K562 (cell line): ENCODE measurements at places on chromosomes 13 and 19. TPM values are rescaled to one million over a fixed set of nuclear protein-coding genes. Genes with fewer than 3 reads are reported as not detected.

The FLT1 gene
- total RNA-seq, result 0.22 and 0.40 TPM in 2 replicates

The TNFSF13B gene
- total RNA-seq, result 0.94 and 2.1 TPM in 2 replicates

The OXGR1 gene
- total RNA-seq, result not detected in 2 replicates

The KIR2DL1 gene
- total RNA-seq, result not detected in 2 replicates

- no peak overlapping the region for H3K27ac ChIP-seq
- no peaks in the 10 kb centered on the region for H3K36me3 ChIP-seq
- no peaks in the 10 kb centered on the region for H3K27me3 ChIP-seq
- H3K4me3 ChIP-seq, result no peak overlapping the region
- DNase-seq, result no peak
Measured at GRCh38 chr13:87130423-87130822, 540.7 kb upstream of the SLITRK5 start.

DNA sequence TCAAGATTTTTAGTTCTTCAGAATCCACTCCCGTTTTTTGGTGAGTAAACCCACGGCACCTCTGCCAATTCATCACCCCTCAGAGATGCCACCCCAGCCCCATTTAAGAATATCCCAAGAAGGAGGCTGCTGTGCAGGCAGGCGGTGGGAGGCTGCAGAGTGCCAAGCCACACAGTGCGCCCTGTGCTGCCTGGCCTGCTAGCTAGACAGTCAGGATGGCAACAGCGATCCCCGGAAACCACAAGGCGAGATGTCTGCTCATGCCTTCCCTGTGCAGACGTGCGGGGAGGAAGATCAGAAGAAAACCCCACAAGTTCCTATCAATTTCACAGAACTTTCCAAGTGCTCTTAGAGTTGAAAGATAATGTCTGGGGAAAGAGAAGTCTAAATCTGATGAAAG, 64.8 kb upstream of the GPR183 start:
- no peaks in the 10 kb centered on the region for H3K4me1 ChIP-seq
- peaks cover 26% of the 10 kb centered on the region; the same call in 2 of the 3 replicates for H3K36me3 ChIP-seq
- DNase-seq, result no peak
- no peak overlapping the region for H3K4me3 ChIP-seq
- H3K27ac ChIP-seq, result no peak overlapping the region

- H3K36me3 ChIP-seq, result no peaks in the 10 kb centered on the region
- H3K27me3 ChIP-seq, result no peaks in the 10 kb centered on the region; the same call in 1 of the 2 replicates
- H3K4me3 ChIP-seq, result no peak overlapping the region
- DNase-seq, result no peak
Measured at GRCh38 chr13:99640260-99640659, 139.0 kb downstream of the TM9SF2 start.

DNA sequence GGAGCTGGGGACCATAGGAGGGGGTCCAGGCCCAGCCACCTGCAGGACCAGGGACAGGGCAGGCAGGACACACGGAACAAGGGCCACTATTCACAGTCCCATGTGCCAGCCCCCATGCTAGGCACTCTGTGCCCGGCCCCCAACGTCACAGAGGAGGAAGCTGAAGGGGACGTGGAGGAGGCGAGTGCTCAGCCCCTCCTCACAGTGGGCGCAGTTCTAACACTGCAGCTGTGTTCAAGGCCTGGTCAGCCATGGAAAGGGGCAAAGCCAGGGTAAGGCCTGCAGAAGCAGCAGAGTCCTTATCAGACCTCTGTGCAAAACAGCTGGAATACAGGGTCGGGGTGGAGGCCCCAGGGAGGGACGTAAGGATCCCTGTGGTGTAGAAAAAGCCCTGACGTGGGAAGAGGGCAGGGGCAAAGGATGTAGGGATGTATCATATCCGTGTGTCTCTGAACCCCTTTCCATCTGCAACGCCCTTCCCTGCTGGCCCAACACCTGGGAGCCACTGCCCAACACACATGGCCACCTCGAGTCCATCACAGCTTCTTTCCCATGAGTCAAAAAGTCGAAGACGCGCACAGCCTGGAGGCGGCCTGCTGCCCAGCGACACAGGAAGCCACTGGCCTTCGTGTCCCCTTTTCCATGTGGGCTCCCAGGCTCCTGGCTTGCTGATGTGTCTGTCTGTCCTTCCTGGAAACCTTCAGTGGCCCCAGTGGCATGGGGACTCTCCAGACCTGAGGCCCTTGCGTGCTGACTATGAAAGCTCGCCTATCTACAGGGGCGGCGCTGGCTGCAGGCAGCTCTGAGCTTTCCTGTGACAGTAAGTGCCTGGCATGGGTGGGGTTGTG, 28.0 kb downstream of the SH3GL1 start:
- H3K36me3 ChIP-seq, result peaks cover 50% of the 10 kb centered on the region; the same call in 2 of the 3 replicates
- H3K27me3 ChIP-seq, result no peaks in the 10 kb centered on the region
- H3K4me3 ChIP-seq, result no peak overlapping the region
- peaks cover 77% of the 10 kb centered on the region for H3K4me1 ChIP-seq
- no peak for DNase-seq

DNA sequence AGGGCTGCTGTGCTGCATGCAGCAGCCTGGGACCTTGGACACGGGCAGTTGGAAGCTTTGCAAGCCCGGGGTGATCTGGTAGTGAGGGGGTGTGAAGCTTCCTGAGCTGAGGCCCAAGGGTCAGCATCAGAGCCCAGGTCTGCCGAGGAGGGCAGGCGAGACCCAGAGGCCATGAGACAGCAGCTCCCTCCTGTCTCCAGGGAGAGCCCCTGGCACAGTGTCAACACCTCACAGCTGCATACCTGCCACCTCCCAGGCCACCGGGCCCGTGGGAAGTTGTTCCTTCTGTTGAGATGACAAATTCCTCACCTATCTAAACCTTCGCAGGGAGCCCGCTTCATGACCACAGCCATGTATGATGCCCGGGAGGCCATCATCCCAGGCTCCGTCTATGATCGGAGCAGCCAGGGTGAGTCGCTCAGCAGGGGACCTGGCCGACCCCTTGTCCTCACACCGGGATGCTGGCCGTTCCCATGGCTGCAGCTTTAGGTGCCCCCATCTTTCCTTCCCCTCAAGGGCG, 32.1 kb downstream of the CERS1 start:
- no peak for DNase-seq
- H3K4me1 ChIP-seq, result no peaks in the 10 kb centered on the region; the same call in 2 of the 3 replicates

GRCh38 chr13:107721125-107721869, 494.0 kb downstream of the LIG4 start:
- H3K4me1 ChIP-seq, result no peaks in the 10 kb centered on the region
- no peak overlapping the region for H3K4me3 ChIP-seq
- H3K27me3 ChIP-seq, result no peaks in the 10 kb centered on the region
- H3K36me3 ChIP-seq, result no peaks in the 10 kb centered on the region
- no peak for DNase-seq

- H3K4me1 ChIP-seq, result no peaks in the 10 kb centered on the region
- H3K36me3 ChIP-seq, result no peaks in the 10 kb centered on the region
- no peak overlapping the region for H3K27ac ChIP-seq
- H3K4me3 ChIP-seq, result no peak overlapping the region
- H3K27me3 ChIP-seq, result no peaks in the 10 kb centered on the region
- DNase-seq, result no peak
Measured at GRCh38 chr13:78306519-78307206, 296.7 kb downstream of the POU4F1 start.

GRCh38 chr13:67238277-67238859, 8.2 kb upstream of the PCDH9 start:
- H3K27ac ChIP-seq, result no peak overlapping the region
- no peaks in the 10 kb centered on the region for H3K4me1 ChIP-seq
- DNase-seq, result peak; percentile 15
- no peak overlapping the region for H3K4me3 ChIP-seq
- H3K27me3 ChIP-seq, result no peaks in the 10 kb centered on the region
- H3K36me3 ChIP-seq, result no peaks in the 10 kb centered on the region

The GATAD2A gene
- 215 and 226 TPM in 2 replicates for total RNA-seq

DNA sequence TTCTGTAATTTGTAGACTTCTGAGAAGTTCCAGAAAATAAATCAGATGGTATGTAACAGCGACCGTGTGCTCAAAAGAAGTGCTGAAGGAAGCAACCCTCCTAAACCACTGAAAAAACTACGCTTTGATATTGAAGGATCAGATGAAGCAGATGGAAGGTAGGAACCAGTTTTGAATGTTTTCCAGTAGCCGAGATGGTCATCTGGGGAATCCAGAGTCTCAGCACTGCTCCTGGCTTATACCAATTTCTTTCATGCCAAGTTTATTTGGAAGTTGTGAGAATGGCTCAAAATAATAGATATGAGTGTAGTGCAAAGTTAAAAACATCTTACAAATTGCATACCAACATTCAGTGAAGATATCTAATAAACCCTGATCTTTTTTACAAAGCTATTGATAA, 56.2 kb downstream of the RCBTB2 start:
- H3K4me3 ChIP-seq, result no peak overlapping the region
- no peak for DNase-seq

DNA sequence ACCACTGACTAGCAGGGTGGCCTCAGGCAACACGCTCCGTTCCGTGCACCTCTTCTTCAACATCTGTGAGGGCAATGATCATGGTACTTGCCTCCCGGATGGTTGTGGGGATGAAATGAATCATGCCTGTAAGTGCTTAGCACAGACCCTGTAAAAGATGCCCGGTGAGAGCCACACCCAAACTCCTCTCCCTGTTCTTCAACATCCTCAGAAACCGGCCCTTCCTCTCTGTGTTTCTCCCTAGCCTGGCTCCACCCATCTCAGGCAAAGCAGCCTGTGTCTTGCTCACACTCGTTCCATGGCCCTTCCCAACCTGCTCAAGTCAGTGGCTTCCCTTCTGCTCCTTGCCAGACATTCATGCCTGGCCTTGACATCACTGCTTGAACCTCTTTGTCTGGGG, 5.8 kb upstream of the DMKN start:
- no peaks in the 10 kb centered on the region; the same call in 2 of the 3 replicates for H3K4me1 ChIP-seq
- no peak for DNase-seq
- H3K4me3 ChIP-seq, result no peak overlapping the region

DNA sequence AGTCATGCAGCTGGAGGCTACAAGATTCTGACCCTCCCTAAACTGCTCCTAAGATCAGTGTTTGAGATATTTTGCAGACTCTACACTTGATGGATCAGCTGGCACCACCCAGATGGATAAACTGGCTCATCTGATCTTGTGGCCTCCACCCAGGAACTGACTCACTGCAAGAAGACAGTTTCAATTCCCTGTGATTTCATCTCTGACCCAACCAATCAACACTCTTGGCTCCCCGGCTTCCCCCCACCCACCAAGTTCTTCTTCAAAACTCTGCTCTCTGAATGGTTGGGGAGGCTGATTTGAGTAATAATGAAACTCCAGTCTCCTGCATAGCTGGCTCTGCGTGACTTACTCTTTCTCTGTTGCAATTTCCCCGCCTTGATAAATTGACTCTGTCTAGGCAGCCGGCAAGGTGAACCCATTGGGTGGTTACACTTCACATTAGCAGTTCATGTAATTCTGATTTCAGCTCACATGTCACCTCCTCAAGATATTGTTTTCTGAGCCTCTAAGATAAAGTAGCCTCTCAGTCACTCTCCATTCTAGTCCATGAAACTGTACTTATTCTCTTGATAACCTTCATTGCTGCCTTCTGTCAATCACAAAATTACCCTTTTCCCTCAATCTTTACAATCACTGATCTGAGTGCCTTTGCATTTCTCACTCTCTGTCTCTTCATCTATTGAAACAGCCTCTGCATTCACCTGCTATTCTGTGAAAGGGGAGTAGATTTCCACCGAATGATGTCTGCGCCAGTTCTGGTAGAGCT, 9.9 kb upstream of the FPR3 start:
- H3K27me3 ChIP-seq, result no peaks in the 10 kb centered on the region
- peaks cover 17% of the 10 kb centered on the region for H3K4me1 ChIP-seq
- no peaks in the 10 kb centered on the region for H3K36me3 ChIP-seq
- H3K4me3 ChIP-seq, result no peak overlapping the region
- peak overlapping the region; percentile 63; the same call in 2 of the 3 replicates for H3K27ac ChIP-seq
- DNase-seq, result no peak

DNA sequence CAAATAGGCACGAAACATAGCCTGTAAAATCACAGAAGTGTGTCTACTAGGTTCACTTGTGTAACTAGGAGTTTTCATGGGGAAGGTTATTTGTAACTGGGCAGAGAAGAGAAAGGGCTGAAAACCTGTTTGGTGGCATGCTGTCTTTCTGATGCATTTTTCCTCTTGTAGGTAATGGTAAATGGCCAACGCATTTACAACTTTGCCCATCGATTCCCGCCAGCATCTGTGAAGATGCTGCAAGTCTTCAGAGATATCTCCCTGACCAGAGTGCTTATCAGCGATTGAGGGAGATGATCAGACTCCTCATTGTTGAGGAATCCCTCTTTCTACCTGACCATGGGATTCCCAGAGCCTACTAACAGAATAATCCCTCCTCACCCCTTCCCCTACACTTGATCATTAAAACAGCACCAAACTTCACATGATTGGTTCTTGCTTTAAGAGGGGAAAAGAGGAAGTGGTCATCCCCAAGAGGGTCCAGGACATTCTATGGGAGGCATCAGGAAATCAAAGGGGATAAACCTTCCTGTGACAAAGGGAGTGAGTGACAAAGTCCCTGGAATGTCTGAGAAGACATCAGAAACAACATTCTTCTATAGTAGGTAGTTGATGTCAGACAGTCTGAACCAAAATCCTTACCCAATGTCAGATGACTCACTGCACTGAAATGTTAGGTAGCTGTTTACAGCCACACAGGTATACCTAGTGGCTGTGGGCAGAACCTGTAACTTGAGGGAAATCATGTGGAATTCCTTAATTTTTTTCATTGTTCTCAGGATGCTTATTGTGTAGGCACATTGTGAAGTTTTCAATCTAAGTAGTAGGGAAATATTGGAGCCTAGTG, 5.0 kb downstream of the LGALS14 start:
- H3K4me1 ChIP-seq, result no peaks in the 10 kb centered on the region
- no peak overlapping the region for H3K27ac ChIP-seq
- peaks cover 3% of the 10 kb centered on the region; the same call in 1 of the 3 replicates for H3K27me3 ChIP-seq
- no peak overlapping the region for H3K4me3 ChIP-seq
- no peaks in the 10 kb centered on the region for H3K36me3 ChIP-seq

The ZNF582 gene
- total RNA-seq, result 1.3 and 2.1 TPM in 2 replicates

GRCh38 chr19:41698746-41699230, 9.6 kb upstream of the CEACAM5 start:
- H3K4me3 ChIP-seq, result no peak overlapping the region
- H3K27ac ChIP-seq, result no peak overlapping the region
- no peaks in the 10 kb centered on the region for H3K36me3 ChIP-seq
- no peaks in the 10 kb centered on the region for H3K4me1 ChIP-seq
- no peaks in the 10 kb centered on the region; the same call in 1 of the 2 replicates for H3K27me3 ChIP-seq
- no peak for DNase-seq

The ACP7 gene
- total RNA-seq, result not detected in 2 replicates

- H3K27ac ChIP-seq, result no peak overlapping the region
- H3K36me3 ChIP-seq, result no peaks in the 10 kb centered on the region
- H3K4me1 ChIP-seq, result peaks cover 11% of the 10 kb centered on the region
- peaks cover 14% of the 10 kb centered on the region; the same call in 2 of the 3 replicates for H3K27me3 ChIP-seq
- DNase-seq, result no peak
- no peak overlapping the region for H3K4me3 ChIP-seq
Measured at GRCh38 chr19:50233308-50233910, 30.0 kb downstream of the MYH14 start.

The KLK2 gene
- total RNA-seq, result 0.24 and 0.74 TPM in 2 replicates

- peak overlapping the region; percentile 81 for H3K27ac ChIP-seq
- peak overlapping the region; percentile 13; the same call in 1 of the 2 replicates for H3K4me3 ChIP-seq
- H3K4me1 ChIP-seq, result peaks cover 42% of the 10 kb centered on the region
- no peaks in the 10 kb centered on the region for H3K27me3 ChIP-seq
- DNase-seq, result no peak
Measured at GRCh38 chr19:11094520-11094894, 5.2 kb downstream of the LDLR start.

- no peaks in the 10 kb centered on the region for H3K36me3 ChIP-seq
- peak; percentile 22 for DNase-seq
- no peaks in the 10 kb centered on the region for H3K4me1 ChIP-seq
Measured at GRCh38 chr13:50422181-50423148, 407.2 kb downstream of the KCNRG start.
